NCI-H1092 (cell line): ENCODE measurements at places on chromosomes 2 and 18.

DNA sequence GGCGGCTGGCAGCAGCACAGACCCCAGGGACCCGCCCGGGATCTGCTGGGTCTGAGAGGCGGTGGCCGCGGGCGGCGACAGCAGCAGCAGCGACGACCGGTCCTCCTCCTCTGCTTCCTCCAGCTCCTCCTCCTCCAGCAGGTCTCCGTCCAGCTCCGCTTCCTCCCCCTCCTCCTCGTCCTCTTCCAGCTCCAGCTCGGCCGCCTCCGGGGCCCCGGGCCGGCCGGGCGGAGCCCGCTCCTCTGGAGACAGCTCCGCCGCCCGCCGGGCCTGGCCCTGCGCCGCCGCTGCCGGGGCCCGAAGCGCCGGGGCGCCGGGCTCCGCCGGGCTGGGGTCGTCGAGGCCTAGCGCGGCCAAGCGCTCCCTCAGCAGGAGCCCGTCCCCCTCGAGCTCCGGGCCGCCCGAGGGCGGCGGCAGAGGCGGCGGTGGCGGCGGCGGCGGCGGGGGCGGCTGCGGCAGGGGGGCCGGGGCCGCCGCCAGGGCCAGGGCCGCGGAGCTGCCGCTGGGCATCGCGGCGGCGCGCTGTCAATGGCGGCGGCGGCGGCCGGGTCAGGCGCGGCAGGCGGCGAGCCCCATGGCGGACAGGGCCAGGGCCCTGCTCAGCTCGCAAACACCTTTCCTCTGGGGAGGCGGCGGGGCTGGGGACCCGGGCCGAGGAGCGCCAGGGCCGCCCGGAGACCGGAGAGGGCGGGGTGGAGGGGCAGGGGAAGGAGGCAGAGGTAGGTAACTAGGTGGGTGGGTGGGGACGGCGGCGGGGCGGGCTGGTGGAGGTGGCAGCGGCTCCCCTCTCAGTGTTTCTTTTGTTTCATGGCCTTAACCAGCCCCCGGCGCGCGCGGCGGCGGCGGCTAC lies 445 bp downstream of the MEX3C start:
- DNase-seq: no peak

- DNase-seq: no peak
These were observed 24.4 kb downstream of the RDH14 start for GRCh38 chr2:18536100-18536499.

DNA sequence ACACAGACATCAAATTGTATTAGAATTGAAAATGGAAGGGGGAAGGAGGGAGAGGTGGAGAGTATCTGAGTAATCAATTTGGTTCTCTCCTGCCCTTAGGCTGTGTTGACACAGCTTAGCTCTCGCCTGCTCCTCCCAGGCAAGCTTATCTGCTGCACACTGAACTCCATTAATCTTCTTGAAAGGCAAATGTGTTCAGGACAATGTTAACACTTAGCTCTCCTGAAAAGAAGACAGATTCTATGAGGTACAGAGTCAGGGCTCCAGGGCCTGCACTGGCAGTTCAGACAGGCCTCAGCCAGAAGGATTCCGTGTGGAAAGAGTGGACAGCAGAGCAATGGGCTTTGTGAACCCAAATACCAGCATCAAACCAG lies 430.0 kb upstream of the TNP1 start:
- peak; percentile 69 for DNase-seq

DNA sequence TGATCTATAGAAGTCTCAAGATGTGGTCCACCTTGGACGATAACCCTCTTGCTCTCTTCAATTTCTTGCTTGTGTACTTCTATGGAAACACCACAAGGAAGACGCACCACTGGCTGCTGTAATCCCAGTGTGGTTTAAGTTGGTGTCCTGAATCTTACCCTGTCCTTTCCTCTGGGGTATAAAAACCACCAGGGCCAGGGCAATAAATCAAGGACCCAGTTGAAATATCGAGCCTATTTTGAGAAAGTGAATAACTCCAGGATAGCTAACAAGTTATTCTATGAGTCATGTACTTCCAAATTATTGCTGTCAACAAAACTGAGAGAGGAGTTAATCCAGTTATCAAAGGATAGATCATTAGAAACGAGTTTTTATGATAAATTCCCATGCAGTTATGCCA lies 137.0 kb downstream of the RND3 start:
- no peak for DNase-seq

GRCh38 chr18:388200-388599 lies 112.3 kb downstream of the COLEC12 start:
- DNase-seq: no peak

- DNase-seq: no peak
These were observed 266.9 kb downstream of the GBX2 start for GRCh38 chr2:235901243-235901642.

DNA sequence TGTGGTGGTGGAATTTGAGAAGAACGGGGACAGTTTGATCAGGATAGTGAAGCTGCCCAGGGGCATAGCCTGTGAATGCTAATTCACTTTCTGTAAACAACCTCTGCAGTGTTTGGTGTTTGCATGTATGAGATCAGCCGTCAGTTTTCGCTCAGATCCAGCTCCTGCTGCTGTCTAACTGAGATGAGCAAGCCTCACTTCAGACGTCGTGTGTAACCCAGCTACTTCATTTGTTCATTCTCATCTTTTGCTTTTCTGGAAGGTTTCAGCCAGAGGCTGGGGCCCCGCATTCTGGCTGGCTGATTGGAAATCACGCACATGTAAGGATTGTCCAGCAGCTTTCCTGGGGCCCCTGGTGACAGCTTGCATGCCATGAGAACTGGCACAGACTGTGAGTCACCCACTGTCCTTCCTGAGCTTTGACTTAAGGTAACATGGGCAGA lies 48.9 kb downstream of the LDLRAD4 start:
- DNase-seq: no peak

DNA sequence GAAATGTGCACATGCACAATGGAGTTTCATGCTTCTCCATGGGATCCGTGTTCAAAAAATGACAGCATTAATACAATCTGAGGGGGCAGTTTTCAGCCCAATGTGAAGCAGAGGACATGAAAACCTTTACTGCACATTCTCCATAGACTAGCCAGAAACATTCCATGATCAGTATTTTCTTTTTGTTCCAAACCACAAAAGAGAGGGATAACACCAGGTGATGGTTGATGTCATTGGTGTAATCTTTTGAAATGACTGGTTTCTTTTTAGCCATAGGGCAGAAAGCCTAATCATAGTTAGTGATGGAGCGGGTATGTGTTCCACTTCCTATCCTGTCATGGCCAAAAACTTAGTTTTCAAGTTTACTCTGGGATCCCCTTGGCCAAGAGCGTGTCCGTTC lies 1.8 kb upstream of the KYNU start:
- DNase-seq: no peak

DNA sequence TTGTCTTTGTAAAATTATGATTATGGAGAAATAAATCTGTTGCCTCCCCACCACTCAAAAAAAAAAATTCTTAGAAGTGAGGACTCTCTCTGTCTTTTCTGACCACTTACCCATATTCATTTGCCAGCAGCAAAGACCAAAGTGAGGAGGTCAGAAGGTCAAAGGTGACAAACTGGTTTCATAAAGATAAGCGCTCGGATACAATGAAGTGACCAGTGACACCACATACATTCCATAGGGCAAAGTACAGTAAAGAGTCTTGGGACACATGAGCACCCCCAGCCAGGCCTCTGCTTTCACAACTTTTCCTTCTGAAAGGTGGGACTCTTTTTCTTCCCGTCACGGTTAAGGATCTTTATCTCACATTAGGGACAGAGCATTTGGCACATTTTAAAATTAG lies 75.9 kb upstream of the TCF4 start:
- DNase-seq: no peak

DNA sequence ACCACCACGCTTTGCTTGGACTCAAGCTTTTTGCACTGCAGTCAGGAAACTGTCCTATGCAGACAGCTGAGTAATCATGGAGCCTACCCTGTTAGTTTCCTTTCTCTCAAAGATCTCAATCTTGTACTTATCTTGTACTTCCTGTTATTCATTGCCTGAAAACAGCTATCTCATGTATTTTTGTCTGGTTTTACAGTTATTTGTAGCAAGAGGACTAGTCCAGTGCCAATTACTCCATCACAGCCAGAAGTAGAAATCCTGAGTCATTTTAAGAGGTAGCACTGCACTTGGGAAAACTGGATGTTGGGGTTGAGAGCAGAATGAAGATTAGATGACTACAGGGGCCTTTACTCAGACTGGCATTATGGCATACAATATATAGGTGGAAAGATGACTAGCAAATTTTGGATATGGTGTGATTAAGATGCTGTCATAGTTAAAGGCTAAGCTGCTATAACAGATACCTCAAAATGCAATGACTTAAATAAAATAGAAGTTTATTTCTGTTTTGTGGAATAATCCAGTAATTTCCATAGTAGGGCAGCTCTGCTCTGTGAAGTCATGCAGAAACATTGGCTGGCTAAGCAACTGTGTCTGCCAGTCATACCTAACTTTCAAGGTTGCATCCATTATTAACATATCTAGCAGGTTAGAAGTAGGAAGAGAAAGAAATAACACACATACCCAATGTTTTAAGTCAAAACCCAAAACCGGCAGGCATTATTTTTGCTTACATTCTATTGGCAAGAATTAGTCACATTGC lies 21.1 kb upstream of the CHMP3 start:
- DNase-seq: no peak

DNA sequence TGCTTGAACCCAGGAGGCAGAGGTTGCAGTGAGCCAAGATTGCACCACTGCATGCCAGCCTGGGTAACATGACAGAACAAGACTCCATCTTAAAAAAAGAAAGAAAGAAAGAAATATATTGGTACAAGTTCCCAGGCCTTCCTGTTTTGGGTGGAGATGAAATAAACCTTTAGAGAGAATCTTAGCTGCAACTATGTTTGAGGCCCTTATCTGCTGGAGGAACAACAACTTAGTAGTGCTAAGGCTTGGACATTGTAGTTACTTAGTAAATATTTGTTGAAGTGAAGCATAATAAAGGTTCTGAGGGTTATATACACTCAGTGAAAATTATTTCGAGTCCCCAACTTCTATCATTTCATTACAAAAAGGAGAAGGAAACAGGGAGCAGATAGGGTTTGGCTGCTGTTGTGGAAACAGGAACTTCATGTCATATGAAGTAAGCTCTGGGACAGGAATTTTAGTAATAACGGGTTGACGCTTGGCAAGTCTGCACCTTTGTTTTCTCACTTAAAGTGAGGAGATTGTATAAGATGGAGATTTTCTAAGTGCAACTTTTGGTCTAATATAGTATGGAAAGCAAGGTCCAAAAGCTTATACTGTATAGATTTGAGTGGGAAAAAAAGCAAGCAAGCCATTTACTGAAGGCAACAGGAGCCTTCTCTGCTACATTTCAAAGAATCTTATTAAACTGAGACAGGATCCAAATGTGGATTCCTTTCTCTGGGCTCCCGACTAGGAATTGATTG lies 40.0 kb upstream of the AGPS start:
- no peak for DNase-seq

GRCh38 chr2:172819943-172820342 lies 84.3 kb downstream of the RAPGEF4 start:
- no peak for DNase-seq

DNA sequence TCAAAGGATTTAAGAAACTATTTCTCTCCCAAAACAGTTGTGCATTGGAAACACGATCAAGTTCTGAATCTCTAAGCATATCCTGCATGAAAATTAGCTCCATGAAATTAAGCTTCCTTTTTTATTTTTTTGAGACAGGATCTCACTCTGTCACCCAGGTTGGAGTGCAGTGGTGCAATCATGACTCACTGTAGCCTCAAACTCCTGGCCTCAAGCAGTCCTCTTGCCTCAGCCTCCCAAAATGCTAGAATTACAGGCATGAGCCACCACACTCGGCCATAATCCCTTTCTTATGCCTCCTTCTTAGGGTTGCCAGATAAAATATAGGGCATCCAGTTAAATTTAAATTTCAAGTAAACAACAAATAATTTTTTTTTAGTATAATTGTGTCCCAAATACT lies 124.4 kb downstream of the ARL4C start:
- DNase-seq: no peak

DNA sequence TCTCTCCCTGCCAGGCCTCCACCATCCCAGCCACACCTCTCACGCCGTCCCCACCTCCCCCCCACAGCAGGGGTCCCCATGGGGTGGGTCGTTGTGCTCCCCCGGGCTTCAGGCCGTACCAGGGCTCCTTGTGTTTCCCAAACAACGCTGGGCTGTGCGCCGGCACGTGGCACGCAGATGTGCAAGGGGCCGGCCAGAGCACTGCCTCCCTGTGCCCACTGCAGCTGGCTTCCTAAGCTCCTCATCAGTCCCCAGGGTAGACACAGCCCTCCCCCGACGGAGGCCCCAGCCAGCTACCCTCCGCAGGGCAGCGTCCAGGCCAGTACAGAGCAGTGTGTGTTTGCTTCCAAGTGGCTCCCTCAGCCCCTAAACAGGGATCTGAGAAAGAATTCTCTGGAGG lies 34.0 kb downstream of the BIN1 start:
- DNase-seq: no peak

GRCh38 chr18:31619291-31619690 lies 27.6 kb downstream of the TTR start:
- DNase-seq: no peak

DNA sequence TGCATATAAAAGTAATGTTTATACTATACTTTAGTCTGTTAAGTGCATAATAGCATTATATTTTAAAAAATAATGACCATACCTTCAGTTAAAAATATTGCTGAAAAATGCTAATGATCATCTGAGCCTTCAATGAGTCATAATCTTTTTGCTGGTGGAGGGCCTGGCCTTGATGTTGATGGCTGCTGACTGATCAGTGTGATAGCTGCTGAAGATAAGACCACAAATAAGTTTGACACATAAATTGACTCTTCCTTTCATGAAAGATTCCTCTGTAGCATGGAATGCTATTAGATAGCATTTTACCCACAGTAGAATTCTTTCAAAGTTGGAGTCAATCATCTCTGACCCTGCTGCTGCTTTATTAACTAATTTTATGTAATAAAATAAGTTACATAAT lies 128.4 kb upstream of the CCDC85A start:
- no peak for DNase-seq

GRCh38 chr2:98332989-98333388 lies 13.3 kb upstream of the CNGA3 start:
- DNase-seq: no peak

DNA sequence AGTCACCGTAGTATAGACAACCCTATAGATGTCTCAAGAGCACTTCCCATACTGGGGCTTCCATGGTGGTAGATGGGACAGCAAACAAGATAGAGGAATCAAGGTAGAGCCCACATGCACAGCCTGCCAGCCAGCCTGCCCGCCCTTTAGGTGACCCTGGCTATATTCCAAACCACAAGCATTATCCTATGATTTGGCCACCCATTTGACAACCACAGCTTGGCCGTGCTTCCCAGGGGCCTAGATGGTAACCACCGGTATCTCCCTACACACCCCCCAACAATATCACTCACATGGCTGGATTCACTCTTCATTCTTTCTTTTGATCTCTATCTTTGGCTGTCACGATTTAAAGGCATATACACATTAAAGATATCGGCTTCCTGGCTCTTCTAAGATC lies 85.3 kb downstream of the CDK15 start:
- DNase-seq: no peak

- DNase-seq: no peak
These were observed 17.6 kb downstream of the ACVR1C start for GRCh38 chr2:157611110-157611509.

- no peak for DNase-seq
These were observed 388.9 kb downstream of the ZEB2 start for GRCh38 chr2:144131042-144131441.
